ENCODE measurements at places on chromosomes 7 and 10.

GRCh38 chr10:109689785-109690184, 233.5 kb downstream of the XPNPEP1 start:
- DNase-seq, result no peak

GRCh38 chr7:30184791-30185487, 50.2 kb downstream of the MTURN start:
- no peak for DNase-seq

- no peak for DNase-seq
Observed at GRCh38 chr10:21746118-21746517, 212.1 kb downstream of the MLLT10 start.

GRCh38 chr10:6038071-6038631, 24.0 kb downstream of the IL2RA start:
- no peak for DNase-seq

DNA sequence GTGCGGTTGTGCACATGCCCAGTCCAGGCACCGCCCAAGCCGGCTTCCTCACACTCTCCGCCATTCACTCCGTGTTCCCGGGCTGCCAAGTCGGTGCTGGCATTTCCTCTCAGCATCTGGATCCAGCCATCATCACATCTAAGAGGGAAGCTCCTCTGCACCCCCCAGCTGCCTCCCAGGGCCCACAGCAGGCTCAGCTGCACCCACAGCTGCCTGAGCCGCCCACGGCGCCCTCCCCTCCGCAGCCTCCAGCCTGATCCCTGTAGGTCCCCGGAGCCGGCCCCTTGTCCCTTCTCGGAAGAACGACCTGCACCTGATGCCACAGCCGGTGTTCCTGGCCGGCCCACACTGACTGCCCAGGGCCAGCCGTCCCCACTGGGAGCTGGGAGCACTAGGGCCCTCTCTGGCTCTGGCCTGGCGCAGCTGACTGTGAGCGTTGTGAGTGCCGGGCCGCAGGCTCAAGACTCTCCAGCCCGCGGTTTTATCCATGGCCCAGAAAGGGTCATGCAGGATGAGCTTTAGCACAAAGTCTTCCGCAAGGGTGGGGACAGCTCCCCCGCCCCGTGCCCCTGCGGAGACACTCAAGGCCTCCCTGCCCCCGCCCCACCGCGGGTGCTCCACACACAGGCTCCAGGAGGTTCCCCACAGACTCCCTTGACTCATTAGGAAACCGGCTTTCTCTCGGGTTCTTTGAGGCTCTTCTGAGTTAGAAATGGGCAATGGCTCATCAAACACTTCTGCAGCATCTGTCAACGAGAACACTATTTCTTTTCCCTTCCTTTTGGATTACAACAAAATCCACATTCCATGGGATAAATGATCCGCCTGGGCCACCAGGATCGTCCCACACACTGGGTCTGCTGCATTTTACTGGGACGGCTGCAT, 31.2 kb downstream of the CFAP46 start:
- no peak for DNase-seq

DNA sequence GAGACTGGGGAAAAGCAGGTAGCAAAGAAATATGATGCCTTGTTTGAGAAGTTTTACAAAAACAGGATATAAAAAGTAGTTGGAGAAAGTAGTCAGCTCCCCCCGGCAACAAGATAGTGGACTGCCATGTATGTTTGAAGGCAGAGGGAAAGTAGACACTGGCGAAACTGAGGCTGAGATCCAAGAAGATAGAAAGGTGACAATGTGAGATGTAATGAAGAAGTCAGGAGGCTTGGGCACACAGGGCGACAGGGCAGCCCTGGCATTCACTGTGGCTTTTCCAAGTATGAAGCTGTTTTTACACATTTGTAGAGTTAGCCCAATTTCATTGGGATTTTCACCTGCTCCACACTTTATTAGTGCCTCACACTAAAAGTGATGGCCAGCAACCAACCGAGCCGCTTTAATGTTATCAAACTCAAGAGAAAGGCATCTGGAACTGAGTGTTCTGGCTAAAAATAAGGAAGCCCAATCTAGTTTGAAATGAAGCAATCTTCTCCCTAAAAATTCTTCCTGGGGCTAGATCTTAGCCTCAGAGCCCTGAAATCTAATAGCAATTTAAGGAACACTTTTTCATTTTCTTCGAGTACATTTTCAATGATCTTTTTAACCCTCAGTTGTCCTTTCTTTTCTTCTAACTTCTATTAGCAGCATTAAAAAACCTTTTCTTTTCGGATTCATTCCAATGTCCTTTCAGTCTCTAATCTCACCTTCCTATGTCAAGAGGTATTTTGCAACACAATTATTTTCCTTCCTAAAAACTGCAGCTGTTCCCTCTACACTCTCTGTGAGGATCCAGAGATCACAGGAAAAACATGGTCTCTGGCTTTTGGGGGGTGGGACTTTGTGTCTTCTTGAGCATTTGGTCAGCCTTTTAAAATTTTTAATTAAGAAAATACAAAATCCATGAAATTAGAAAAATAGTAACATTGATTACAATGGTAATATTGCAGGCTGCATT, 108.0 kb downstream of the RNLS start:
- no peak for DNase-seq

DNA sequence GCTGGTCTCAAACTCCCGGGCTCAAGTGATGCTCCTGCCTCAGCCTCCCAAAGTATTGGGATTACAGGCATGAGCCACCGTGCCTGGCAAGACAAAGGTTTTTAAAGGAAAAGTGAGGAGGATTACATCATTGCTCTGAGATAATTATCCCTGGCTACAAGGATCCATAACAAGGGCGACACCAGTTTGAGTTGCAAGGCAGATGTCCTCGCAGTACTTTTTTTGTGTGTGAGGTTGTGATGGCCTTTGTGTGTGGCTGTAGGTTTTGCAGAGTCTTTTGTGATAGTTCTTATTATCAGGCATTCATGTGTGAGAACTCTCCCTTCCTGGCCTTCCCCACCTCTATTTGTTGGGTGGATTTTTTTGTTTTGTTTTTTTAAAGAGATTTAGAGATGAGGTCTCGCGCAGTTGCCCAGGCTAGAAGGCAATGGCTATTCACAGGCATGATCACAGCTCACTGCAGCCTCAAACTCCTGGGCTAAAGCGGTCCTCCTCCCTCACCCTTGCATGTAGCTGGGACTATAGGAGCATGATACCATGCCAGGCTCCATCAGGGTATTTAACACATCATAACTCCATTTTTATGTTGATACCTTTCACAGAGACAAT, 10.0 kb downstream of the BTBD16 start:
- no peak for DNase-seq

- no peak for DNase-seq
Observed at GRCh38 chr7:233249-234035, 41.1 kb downstream of the FAM20C start.

GRCh38 chr10:103727546-103727963, 127.8 kb downstream of the SH3PXD2A start:
- no peak for DNase-seq

GRCh38 chr7:2065528-2065927, 167.2 kb downstream of the MAD1L1 start:
- no peak for DNase-seq

DNA sequence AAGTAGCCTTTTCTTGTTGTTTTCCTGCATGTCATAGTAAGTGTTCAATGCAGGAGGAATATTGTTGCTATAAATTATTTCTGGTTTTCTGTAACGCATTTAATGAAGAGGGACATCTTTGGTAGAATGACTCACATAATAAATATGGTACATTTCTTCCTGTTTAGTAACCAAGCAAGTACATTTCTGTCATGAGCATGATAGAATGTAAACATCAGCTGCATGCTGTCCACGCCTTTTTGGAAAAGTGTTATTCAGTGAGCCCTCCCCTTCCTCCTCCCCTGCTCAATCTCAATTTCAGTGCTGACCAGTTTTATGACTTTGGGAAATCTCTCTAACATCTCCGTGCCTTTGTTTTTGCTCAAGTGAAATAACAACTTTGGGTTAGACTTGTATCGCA, 664.0 kb downstream of the XPNPEP1 start:
- DNase-seq, result no peak

DNA sequence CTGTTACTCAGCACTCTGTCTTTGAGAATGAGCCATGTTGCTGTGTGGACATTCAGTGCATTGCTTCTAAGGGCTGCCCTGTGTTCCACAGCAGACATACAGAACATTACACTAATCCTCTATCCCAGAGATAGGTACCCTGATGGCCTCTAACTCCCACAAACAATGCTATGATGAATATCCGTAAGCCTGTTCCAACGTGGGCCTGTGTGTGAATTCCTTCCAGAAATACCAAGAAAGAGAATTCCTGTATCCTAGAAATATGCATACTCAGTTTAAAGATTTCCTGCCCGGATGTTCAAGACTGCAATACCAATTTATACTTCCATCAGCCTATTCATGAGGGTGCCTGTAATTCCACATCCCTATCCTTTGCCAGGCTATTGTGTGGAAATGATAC, 21.3 kb upstream of the ST8SIA6 start:
- DNase-seq, result no peak

DNA sequence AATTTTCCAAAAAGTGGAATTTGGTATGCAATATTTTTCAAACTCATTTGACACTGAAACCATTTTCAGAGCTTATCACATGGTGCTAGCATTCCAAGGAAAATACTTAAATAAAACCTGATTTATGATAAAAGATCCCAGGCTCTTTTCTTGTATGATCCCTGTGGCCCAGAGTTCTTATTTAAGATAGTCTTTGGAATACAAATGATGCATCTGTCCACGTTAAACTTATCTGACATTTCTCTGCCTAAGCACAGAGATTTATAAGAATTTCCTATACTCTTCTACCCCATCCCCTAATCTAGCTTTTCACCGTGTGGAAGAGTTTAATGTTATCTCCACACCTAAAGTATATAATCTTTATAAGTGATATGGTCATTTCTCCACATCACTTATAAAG, 66.2 kb downstream of the AHR start:
- DNase-seq, result no peak

- DNase-seq, result no peak
Observed at GRCh38 chr10:62462461-62462860, 88.3 kb downstream of the ZNF365 start.

DNA sequence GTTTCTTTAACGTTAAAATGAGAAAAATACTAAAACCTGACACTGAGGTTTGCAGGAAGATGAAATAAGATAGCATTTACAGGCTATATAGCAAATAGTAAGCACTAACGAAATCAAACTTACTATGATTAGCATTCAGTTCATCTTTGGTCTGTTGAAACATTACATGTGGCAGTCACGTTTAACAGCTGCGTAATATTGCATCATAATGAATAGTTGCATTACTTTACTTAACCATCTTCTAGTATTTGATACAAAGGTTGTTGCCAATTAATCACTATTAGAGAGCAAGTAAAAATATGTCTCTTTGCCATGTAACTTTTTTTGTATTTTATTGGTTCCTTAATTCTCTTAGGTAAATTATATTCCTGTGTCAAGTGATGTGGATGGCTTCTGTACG, 131.8 kb upstream of the GHITM start:
- no peak for DNase-seq

DNA sequence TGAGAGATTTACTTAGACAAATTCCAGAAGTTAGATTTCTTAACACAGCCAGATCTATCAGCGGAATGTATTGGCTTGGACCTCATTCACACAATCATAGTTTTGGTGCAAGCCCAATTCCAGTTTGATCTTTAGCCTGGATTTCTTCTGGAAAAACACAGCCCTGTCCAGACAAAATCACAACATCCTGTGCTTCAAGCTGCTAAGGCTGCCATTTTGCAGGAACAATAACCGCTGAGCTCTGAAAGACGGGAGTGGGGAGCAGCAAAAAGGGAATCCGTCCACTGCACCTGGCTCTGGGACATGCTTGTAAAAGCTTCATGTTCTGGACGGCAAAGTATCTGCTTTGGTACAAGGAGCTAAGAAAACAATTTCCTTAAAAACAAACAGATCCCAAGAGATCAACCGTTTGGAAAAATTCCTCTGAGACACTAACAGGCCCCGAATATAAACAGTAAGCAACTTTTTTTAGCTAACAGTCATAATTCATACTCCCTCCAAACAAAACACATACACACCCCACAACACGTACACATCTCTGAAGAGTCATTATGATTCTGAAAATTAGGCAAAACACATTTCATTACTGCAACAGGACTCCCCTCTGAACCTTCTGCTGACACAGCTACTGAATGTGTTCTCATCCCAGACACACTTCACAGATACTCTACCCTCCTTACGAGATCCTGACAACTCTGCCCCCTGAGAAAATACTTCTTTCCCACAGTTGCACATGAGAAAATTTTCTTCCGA, 32.4 kb downstream of the ITIH5 start:
- DNase-seq, result no peak

GRCh38 chr7:31054608-31055278, 2.6 kb downstream of the ADCYAP1R1 start:
- no peak for DNase-seq

DNA sequence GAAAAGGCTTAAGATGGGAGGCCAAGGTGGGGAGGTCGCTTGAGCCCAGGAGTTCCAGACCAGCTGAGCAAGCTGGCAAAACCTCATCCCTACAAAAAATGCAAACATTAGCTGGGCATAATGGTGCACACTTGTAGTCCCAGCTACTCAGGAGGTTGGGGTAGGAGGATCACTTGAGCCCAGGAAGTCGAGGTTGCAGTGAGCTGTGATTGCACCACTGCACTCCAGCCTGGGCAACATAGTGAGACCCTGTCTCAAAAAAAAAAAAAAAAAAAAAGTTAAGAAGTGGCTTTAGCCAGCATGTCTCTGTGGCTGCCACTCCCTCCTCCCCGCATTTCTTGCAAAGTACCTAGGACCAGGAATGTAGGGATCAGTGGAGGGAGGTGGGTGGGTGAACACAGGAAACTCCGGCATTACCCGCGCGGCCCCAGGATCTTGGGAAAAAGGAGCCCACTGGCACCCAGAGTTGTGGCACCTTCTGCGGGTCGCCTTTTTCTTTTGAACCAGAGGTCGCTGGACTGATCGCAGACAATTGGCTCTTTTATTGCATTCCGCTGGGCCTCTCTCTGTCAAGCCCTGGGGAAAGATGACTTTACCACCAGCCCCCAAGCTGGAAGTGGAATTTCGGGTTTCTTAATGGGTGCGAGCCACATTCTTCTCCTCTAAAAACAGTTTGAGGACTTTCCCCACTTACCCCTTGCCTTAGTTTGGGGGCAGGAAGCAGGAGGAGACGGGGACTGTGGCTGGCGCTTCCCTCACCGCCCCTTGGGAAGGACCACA, 3.5 kb downstream of the VGF start:
- DNase-seq, result no peak

DNA sequence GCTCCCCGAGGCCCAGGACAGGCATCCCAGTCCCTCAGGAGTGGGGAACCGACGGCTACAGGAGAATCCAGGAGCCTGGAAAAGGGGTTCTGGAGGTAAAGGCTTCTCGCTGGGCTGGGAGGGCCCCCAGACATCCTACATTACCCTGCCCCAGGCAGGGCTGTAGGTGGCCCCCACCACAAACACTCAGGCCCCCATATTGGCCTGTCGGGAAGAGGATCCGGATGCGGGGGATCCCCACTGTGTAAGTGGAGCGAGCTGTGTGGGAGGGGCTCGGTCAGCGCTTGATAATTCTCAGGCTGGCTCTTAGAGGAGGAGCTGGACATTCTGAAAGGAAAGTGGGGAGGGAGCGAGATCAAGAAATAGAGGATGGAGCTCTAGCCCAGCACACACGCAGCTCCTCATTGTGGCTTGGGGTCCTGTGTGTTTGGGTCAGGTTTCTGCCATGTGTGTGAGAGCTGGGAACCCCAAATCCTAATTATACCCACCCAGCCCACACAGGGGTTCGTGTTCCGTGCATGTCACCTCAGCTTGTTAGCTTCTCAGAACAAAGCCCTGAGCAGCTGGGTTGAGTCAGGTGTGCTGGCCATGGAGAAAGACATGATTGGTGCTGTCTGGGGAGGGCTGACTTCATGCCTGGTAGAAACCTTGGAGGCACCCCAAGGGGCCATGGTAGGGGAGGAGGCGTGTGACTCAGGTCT, 49.4 kb downstream of the ZNF467 start:
- DNase-seq, result no peak
